ELR (cell line): ENCODE measurements at places on chromosomes 2 and 18.
A peak's percentile ranks its signal among the peaks of the same experiment; 100 is the strongest.

- DNase-seq, result no peak
Measured at GRCh38 chr18:45049578-45050319, 369.1 kb downstream of the SETBP1 start.

DNA sequence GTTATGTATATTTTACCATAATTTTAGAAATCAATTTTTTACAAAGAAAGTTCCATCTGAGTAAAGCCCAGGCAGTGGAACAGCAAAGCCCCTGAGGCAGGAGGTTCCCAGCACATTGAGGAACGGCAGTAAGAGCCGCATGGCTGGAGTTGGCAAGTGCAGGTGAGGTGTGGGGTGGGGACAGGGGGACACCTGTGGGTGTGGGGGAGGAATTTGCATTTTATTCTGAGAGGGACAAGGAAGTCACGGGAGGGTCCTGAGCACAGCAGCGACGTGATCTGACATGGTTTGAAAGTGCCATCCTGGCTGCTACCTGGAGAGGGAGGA lies 16.1 kb upstream of the ADI1 start:
- DNase-seq, result no peak

DNA sequence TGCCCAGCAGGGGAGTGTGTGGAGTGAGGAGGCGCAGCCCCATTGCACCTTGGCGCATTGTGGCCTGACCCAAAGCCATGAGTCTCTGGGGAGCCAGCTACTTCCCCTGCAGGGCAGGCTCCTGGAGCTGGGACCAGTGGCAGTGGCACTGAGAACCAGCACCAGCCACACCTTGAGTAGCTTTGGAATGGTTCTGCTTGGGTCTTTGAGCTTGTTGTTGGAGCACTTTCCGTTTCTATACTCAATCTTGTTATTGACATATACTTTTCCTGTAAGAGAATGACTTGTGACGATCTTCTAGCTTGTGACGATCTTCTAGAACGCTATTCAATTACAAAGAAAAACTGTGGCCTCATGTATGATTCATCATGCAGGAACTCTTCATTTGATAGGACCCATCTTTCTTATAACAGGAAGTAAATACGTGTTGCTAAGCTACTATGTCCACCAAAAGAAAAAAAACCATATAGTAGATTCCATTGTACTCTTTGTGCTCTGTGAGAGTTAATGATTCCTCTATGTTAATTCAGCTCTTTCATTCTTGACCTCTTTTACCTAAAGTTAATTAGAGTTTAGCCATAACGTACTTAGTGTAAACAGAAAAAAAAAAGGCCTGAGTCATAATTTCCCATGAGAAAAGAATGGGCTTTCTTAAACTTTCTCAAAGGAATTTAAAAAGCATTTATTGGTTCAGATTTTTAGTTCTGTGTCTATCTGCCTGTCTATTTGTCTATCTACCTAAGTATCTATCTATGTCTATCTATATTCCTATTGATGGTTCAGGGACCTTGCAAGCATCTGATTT lies 113.1 kb downstream of the GATA6 start:
- peak; percentile 75 for DNase-seq

DNA sequence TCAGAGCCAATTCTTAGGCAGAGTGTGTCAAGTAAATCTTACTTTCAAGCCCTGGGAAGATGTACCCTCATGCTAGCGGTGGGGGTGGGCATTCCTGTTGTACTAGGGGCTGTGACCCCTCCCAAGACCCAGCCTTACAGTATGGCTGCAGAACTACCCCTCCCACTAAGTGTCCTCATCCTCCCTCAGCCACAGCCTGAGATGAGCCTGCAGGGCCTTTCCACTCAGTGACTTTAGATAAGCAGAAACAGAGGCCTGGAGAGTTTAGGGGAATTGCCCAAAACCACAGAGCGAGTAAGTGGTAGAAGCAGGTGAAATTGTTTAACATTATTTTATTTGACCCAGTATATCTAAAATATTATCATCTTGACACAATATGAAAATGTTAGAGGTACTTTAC lies 36.6 kb downstream of the TTC32 start:
- DNase-seq, result no peak

DNA sequence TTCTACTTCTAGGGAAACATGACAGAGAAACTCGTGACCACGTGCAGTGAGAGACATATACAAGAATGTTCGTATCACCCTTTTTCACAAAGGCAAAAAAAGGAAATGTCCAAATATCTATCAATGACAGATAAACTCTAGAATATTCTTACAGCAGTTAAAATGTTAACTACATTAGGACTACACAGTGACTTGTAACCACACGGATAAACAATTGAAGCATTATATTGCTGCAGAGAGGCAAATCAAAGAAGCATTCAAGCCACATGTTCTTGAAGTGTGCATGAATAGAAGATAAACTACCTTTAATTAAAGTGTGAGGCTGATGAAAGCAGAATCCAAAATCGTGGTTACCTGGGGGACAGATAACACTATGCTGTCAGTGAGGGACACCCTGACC lies 935.3 kb upstream of the KLHL29 start:
- DNase-seq, result no peak

- no peak for DNase-seq
Measured at GRCh38 chr18:9243029-9243428, 91.5 kb upstream of the TWSG1 start.

DNA sequence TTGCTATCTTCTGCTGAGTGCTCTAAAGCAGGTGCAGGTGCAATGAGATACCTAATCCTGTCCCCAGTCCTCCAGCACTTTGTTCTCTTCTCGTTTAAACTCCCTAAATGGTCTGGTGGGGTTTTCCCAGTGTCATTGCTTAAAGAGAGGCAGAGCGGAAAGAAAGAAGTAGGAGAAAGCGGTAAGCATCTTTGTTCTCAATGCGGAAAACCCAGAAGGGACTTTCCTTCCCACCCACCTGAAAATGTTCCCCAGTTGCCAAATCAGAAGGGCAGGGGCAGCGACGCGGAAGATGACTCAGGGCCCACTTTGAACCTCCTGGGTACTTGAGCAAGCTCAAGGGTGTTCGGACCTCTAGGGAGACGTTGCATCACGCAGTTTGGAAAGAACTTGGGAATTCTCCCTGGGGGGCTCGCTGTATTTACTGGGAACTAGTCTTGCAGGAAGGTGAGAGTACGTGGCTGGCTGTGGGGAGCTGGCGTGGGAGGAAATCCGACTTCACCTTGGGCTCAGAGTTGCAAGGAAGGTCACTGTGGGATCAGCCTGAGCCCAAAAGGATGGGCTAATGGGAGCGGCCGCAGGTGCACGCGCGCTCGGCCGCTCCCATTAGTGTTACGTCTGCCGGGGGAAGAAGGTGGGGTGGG lies 589 bp upstream of the SGPP2 start:
- no peak for DNase-seq

DNA sequence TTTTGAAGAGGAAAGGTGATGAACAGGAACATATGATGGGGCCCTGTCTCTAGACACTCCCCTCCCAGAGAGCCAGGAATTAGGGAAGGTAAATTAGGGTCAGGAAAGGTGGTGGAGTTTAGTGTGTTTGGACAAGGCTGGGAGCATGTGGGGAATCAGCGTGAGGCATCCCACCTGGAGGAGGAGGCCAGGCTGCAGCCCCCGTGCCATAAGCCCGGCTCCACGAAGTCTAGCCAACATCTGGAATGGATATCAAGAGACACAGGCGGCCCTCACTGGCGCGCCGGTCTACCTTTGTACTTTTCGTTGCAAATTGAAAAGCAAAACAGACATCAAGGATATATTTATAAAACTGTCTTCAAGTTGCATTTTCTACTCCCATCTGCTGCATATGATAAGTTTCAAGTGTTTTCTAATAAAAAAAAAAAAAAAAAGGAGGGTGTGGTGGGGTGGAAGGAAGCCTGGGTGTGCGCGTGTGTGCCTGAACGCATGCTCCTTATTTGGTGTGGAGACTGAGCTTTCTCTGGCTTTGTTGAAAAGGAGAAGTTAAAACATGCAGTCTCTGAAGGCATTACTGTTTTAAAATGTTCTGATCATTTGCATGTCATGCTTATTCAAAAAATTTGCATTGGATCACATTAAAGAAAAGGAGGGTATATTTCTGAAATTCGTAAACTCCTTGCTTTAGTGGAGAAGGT lies 546.7 kb upstream of the ID2 start:
- no peak for DNase-seq

DNA sequence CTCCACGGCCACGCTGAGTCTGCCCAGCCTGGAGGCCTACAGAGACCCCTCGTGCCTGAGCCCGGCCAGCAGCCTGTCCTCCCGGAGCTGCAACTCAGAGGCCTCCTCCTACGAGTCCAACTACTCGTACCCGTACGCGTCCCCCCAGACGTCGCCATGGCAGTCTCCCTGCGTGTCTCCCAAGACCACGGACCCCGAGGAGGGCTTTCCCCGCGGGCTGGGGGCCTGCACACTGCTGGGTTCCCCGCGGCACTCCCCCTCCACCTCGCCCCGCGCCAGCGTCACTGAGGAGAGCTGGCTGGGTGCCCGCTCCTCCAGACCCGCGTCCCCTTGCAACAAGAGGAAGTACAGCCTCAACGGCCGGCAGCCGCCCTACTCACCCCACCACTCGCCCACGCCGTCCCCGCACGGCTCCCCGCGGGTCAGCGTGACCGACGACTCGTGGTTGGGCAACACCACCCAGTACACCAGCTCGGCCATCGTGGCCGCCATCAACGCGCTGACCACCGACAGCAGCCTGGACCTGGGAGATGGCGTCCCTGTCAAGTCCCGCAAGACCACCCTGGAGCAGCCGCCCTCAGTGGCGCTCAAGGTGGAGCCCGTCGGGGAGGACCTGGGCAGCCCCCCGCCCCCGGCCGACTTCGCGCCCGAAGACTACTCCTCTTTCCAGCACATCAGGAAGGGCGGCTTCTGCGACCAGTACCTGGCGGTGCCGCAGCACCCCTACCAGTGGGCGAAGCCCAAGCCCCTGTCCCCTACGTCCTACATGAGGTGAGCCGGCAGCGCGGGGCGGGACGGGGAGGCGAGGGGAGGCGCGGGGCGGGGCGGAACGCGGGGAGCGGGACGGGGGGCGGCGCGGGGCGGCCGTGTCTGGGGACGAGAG lies 15.2 kb downstream of the NFATC1 start:
- DNase-seq, result no peak

DNA sequence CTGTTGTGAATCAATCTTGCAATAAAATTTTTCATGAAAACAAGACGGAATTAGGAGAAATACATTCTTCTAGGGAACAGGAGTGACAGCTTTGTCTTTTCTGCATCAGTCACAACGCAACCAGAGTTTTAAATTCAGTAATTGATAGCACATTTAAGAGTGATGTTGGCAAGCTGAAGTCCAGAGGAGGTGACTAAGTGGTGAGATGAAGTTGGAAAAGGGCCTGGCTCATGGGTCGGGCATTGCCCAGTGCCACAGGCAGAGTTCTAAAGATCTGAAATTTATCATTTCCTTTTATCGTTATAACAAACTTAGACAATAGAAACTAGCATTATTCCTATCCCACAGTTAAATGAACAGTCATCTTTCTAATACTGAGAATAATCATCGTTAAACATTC lies 764.6 kb upstream of the ZEB2 start:
- no peak for DNase-seq

DNA sequence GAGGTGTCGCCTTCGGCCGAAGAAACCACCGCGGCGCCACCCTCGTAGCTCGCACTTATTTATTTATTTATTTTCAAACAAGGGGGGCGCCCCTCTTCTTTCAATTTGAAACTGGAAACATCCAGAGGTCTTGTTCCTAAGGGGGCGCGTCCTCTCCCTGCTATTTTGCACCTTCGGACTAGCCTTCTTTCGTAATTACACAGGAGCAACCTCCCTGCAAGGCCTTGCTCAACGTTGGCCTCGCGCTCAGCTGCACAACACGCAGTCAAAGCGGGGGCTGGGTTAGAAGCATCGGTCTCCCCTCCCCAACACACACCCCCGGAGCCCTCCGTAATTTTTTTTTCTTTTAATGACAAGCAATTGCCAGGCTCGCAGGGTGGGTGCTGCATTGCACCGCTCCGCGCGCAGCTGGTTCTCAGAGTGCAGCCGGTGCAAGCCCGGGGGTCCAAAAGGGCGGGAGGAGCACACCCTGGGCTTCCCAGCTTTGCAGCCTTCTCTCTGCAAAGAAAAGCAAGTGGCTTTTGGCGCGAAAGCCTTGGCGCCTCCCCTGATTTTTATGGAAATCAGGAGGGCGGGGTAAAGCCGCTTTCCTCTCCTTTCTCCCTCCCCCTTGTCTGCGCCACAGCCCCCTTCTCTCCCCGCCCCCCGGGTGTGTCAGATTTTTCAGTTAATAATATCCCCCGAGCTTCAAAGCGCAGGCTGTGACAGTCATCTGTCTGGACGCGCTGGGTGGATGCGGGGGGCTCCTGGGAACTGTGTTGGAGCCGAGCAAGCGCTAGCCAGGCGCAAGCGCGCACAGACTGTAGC lies at the start of gene MYCN:
Gene MYCN (plus strand): TSS at position 697 of the 807 bp plus-strand sequence. CDS start 1,515 bp downstream, outside the sequence.
- DNase-seq, result peak; percentile 33

DNA sequence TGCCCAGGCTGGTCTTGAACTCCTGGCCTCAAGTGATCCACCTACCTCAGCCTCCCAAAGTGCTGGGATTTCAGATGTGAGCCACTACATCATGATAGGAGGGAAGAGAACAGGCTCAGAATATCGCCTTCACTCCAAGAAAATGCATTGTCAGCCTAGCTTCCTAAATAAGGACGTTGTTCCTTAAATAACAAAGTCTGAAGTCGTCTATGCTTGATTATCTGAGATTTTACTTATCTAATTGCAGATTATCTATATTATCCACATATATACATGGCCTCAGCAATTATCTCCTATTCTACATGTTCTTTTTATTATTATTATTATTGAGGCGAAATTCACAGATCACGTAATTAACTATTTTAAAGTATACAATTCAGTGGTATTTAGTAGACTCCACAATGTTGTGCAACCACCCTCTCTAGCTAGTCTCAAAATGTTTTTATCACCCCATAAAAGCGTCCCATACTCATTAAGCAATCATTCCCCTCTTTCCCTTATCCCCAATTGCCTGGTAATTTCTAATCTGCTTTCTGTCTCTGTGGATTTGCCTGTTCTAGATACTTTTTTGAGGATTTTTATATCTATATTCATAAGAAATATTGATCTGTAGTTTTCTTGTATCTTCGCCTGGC lies 95.1 kb upstream of the RFX8 start:
- DNase-seq, result no peak

- DNase-seq, result no peak
Measured at GRCh38 chr2:148231858-148232257, 211.0 kb downstream of the MBD5 start.

DNA sequence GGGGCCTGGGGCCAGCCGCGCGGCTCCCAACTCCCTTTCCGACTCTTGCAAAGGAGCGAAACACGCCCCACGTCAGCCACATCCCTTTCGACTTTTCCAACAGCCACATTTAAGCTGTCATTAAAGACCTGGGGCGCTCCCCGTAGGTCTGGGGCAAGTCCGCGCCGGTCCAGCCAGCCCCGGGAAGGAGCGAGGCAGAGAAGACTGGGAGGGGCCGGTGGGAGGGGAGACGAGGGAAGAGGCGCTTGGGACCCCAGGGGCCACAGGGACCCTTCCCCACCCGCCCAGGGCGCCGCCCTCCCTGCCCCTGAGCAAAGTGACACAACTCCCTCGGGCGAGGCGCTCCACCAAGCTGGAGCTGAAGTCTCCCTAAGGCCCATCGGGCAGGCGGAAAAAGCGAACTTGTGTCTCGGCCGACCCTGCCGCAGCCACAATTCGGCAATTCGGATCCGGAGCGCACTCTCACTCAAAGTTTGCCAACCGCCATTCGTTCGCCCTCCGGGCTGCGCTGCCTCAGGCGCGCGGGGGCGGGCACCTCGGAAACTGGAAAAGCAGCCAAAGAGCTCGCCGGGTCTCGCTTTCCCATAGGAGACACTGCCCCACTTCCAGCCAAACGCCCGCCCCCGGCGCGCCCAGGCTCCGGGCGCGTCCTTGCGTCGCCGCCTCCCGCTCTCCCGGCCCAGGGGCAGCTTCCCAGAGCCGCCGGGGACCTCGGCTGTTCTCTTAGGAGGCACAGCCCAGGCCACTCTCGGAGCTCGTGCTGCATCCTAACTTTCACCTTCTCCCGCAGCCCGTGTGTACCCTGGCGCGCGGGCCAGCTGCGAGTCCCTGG lies 1.1 kb upstream of the KCTD1 start:
- peak; percentile 81 for DNase-seq

GRCh38 chr18:46427216-46427995 lies 229.6 kb downstream of the LOXHD1 start:
- DNase-seq, result no peak
